Activated CD8-positive, alpha-beta memory T cell treated with anti-CD3 and anti-CD28 coated beads for 1 hour (primary cell): ENCODE measurements at places on chromosomes 5 and 9.
A peak's percentile ranks its signal among the peaks of the same experiment; 100 is the strongest.

GRCh38 chr5:97495301-97495700 is 312.3 kb upstream of the RIOK2 start:
- no peak for DNase-seq

DNA sequence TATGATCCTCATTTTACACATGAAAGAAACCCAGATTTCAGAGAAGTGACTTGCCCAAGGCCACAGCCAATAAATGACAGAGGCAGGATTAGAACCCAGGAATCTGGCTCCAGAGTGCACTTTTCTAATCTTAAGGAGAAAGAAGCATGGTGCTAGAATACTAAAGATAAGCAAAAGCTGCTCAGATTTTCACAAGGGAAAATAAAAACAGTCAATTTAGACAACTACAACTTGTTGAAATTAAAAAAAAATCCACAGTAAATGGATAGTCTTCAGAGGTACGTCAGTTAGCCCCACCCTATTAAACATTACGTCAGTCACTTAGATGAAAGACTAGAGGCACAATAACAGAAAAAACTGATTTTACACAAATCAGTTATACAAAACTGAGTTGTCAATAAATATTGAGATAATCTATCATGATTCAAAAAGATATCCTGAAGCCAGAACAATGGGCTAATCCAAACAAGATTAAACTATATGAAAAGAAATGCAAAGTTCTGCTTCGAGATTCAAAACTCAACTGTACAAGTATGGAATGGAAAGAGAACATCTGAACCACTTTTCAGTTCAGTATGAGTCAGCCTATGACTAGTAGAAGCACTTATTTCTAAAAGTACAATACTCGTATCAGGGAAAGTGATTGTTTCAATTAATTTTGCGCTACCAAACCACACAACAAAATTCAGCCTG is 9.3 kb downstream of the TMEM245 start:
- DNase-seq: no peak

DNA sequence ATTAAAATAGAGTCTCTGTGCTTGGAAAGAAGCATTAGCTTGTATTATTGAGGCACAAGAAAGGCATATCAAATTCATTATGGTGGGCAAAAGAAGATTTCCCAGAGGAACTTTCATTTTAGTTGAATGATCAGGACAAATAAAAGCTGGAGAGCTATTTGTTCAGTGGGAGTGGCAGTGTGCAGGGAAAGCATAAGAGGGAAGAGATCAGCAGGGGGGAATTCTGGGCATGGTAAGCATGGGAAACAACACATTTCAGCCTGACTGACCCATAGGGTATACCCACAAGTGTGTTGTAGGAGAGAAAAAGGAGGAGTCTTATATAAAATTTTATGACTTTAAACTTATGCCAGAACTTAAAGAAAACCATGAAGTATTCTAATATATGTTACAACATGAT is 167.7 kb upstream of the RASA1 start:
- no peak for DNase-seq

- no peak for DNase-seq
These were observed 8.5 kb downstream of the AFAP1L1 start for GRCh38 chr5:149280124-149280523.

DNA sequence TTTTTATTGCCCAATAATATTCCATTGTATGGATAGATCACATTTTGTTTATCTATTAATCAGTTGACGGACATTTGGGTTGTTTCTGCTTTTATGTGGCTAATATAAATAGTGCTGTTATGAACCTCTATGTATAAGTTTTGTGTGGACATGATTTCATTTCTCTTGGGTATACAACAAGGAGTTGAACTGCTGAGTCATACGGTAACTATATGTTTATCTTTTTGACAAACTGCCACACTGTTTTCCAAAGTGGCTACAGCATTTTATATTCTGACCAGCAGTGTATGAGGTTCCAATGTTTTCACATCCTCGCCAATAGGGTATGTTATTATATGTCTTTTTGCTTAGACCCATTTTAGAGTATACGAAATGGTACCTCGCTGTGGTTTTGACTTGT is 264.3 kb downstream of the RFX3 start:
- no peak for DNase-seq

DNA sequence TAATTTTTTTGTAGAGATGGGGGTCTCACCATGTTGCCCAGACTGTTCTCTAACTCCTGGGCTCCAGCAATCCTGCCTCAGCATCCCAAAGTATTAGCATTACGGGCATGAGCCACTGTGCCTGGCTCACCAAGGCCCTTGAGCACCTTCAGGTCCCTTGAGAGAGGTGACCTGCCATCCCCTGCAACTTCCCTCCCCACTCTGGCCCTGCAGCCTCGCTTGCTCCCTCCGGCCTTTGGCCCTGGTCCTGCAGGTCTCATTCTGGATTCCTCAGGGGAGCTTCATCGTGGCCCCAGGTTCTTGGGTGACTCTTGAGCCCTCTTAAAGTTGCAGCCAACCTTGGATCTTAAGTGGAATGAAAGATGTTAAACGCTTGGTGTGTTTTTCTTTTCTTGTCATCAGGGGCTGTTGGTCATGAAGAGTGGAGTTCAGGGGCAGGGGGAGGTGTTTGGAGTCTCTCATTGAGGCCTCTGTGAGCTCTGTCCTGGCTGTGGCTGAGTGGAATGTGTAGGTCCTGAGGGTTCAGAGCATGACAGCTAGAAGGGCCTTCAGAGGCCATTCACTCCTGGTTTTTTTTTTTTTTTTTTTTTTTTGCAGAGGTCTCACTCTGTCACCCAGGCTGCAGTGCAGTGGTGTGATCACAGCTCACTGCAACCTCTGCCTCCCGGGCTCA is 33.0 kb downstream of the PPARGC1B start:
- no peak for DNase-seq

- no peak for DNase-seq
These were observed 6.3 kb downstream of the CRHBP start for GRCh38 chr5:76958991-76959767.

- DNase-seq: no peak
These were observed 1.1 kb downstream of the PCDHAC1 start for GRCh38 chr5:140927228-140927573.

GRCh38 chr9:114031948-114032840 is 45.9 kb downstream of the AMBP start:
- no peak for DNase-seq

- DNase-seq: no peak
These were observed 513.7 kb upstream of the PTGER4 start for GRCh38 chr5:40165789-40166728.

DNA sequence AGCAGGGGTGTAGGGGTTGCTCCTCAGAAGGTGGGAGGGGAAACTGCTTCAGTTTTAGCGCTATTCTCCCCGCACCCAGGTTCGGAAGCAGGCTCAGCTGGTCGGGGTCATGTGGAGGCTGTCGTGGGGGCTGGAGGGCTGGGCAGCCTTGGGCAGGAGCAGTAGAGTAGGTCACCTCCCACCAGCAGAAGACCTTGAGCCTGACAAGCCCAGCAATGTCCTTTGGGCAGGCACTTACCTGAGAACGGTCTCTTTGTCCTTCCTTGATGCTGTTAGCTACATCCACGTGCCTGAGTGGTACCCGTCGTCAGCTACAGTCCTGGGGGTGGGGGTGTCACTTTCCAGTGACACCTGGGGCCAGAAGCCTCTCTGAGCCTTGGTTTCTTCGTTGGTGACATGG is 20.3 kb downstream of the ENHO start:
- DNase-seq: no peak

DNA sequence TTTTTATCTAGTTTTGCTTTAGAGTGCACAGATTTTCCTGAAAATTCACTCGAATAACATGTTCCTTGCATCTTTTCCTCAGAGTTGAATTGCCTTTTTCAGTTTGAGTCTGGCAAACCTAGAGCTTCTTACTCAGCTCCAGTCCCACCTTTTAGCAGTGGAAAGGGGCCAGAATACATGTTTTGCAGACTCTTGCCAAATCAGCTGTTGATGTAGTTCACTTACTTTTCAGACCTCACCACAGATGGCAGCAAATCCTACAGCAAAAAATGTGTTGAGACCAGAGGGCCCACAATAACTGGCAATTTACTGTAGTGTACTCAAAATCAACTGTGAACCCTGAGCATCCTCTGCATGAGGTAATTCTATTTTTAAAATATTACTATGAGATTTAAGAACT is 545.2 kb upstream of the ACO1 start:
- no peak for DNase-seq

DNA sequence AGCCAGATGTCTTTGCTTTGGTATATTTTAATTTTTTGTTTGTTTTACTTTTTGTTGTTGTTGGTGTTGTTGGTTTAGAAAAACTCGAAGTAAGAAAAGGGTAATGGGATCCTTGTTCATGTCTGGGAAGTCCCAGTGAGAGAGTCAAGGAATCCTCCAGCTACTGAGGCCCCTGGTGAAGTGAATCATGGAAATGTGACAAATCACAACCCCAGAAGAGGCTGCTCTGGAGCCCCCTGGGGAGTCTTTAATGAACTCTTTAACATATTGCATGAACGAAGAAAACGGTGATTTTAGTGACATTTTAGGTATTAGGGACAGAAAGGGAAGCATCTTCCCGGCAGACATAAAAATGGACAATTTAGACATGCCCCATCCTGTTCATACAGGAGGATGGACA is 41.3 kb downstream of the TMEM174 start:
- DNase-seq: no peak

GRCh38 chr9:137579259-137579604 is 507 bp upstream of the DPH7 start:
- DNase-seq: no peak

GRCh38 chr9:13078164-13078563 is 201.3 kb downstream of the MPDZ start:
- DNase-seq: no peak

DNA sequence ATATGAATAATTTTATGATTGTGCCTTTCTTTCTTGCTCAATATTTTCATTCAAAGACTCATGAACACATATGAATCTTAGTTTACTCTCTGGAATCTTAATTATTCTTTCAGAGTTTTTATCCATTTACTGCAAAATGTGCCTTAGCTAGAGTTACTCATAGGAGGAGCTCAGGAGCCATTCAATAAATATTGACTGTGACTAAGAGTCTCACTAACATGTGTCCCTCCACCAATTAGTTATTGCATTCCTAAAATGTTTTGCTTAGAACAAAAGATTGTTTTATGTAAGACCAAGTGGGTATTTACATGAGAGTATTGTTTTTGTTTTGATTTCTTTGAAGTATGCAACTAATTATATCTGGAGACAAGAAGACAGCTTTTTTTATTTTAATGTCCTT is 218.4 kb upstream of the MAST4 start:
- DNase-seq: no peak

DNA sequence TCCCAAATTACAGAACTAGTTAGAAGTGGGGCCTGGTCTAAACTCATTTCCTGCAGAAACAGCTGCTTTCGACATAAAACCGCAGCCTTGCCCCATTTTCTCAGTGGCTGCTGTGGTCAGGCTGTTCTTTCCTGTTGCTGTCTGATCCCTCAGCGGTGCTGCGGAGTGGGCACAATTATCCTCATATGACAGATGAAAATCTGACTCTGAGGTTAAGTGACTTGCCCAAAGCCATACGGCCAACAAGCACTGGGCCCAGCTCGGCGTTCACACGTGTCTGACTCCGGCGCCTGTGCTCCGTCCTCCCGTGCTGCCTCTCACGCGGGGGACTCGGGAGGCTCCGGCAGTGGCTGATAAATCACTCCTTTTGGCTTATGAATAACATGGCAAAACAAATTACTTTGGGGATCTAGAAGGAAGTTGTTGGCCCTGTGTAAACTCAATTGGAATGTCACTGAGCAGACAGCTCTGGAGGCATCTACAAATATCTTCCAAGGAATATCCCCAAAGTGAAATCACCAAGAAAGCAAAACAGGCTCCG is 142.6 kb upstream of the LMX1B start:
- peak; percentile 46 for DNase-seq

DNA sequence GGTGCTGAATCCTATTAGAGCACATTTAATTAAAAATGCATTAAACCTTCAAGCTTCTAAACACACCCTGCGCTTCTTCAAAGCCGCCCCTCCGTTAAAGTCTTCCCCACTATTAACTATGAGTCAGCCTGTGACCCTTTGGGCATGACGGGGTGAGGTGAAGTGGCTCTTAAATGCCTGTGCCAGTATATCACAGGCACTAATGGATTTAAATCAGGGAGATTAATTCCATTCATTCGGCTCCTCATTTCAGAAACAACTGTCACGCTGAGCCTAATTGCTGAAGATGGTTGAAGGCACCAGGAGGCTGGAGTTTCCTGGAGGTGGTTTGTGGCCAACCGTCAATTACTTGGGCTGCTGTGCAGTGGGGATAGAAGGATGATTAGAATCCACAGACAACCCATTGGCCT is 192.6 kb upstream of the MSX2 start:
- DNase-seq: no peak

- no peak for DNase-seq
These were observed 54.3 kb downstream of the EHMT1 start for GRCh38 chr9:137672907-137673791.

GRCh38 chr9:36135741-36136271 is 727 bp upstream of the GLIPR2 start:
- DNase-seq: no peak

- DNase-seq: no peak
These were observed 417.2 kb upstream of the C9orf72 start for GRCh38 chr9:27990524-27990923.

GRCh38 chr9:125396799-125397198 is 135.2 kb downstream of the GAPVD1 start:
- DNase-seq: no peak

- DNase-seq: no peak
These were observed 74.0 kb upstream of the NEK6 start for GRCh38 chr9:124183772-124184171.

- no peak for DNase-seq
These were observed 56.4 kb upstream of the TMC1 start for GRCh38 chr9:72464857-72465592.

DNA sequence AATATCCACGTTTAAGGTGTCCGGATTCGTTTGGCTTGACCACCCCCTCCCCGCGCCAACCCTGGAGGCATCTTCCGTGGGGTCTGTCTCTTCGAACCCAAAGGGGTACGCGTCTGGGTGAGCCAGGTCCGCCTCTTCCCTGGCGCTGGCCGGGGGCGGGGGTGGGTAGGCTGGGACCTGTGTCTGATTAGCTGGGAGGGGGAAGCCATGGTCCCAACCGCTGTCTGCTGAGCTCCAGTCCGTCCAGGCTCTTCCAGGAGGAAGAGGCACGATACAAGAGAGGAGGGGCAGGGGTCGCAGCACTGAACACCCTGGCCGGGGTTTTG is at the start of gene LVRN:
LVRN (plus strand) TSS at position 237 of the 326 bp plus-strand sequence. CDS start 143 bp downstream, outside the sequence.
- no peak for DNase-seq

DNA sequence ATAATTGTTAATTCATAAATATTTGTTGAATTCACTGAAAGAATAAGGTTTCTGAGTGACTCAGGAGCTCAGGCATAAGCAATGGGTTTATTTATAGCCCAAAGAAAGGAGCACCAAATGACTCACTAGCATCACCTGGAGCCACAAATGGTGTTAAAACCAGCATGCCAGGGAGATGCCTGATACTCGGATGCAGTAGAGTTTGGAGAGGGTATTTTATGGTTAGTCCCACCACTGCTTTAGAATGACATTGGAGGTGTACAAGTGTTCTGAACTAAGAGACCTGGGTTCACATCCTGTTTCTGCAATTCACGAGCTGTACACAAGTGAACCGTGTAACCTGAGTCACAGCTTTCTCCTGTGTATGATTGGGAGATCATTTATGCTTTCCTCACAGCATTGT is 25.2 kb downstream of the CCL28 start:
- DNase-seq: no peak

GRCh38 chr9:134324359-134325095 is 1.7 kb upstream of the RXRA start:
- DNase-seq: no peak
